Activated CD8-positive, alpha-beta memory T cell treated with anti-CD3 and anti-CD28 coated beads, Interleukin-2, amount 50 U/mL, for 48 hours (primary cell): ENCODE measurements at places on chromosomes 12 and 14.

- no peak for DNase-seq
These were observed 1.1 kb upstream of the NUDT4 start for GRCh38 chr12:93376436-93377251.

DNA sequence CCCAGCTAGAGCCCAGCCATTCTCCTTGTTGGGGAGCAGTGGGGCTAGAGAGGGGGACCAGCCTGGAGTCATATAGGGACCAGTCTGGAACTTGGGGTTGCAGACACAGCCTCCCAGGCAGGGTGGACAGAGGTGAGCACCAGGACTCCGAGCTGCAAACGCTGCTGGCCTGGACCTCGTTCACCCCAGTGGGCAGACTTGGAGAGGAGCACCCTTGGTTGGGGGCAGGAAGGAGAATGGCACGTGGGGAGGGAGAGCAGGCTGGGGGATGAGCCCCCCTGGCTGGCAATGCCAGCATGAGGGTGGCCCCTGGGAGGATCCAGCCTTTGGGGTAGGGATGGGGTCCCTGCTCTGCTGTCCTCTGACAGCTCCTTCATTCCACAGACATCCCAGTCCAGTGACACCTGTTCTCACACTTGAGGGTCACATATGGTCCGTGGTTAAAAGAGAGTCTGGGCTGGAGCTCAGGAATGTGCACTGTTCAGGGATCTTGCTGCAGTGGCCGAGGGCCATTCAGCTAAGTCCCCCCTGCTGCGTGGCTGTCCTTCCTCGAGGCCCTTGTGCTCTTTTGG is 2.8 kb downstream of the LBHD2 start:
- DNase-seq, result no peak

DNA sequence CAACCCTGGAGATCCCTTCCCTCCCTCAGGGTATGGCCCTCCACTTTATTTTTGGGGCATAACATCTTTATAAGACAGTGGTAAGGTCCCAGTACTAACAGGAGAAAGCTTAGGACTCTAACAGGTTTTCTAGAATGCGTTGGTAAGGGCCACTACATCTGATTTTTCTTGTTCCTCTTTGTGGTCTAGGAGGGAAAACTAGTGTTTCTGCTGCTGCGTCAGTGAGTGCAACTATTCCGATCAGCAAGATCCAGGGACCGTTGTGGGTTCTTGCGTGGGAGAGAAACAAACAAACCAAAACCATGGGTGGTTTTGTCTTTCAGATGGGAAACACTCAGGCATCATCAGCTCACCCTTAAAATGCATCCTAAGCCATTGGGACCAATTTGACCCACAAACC is 123.6 kb upstream of the SLC16A7 start:
- DNase-seq, result no peak

GRCh38 chr12:116455540-116456329 is 103.4 kb upstream of the MAP1LC3B2 start:
- DNase-seq, result no peak

GRCh38 chr14:60652674-60653651 is 3.7 kb upstream of the SIX1 start:
- DNase-seq, result no peak

- DNase-seq, result no peak
These were observed 24.0 kb downstream of the TTC9 start for GRCh38 chr14:70665448-70666360.

- no peak for DNase-seq
These were observed 165.4 kb downstream of the KICS2 start for GRCh38 chr12:64056741-64057140.

- no peak for DNase-seq
These were observed 290.8 kb downstream of the RPAP3 start for GRCh38 chr12:47415054-47415453.

GRCh38 chr14:67666750-67667449 is 7.5 kb downstream of the VTI1B start:
- DNase-seq, result no peak
